ENCODE measurements at places on chromosomes 5 and 9.

DNA sequence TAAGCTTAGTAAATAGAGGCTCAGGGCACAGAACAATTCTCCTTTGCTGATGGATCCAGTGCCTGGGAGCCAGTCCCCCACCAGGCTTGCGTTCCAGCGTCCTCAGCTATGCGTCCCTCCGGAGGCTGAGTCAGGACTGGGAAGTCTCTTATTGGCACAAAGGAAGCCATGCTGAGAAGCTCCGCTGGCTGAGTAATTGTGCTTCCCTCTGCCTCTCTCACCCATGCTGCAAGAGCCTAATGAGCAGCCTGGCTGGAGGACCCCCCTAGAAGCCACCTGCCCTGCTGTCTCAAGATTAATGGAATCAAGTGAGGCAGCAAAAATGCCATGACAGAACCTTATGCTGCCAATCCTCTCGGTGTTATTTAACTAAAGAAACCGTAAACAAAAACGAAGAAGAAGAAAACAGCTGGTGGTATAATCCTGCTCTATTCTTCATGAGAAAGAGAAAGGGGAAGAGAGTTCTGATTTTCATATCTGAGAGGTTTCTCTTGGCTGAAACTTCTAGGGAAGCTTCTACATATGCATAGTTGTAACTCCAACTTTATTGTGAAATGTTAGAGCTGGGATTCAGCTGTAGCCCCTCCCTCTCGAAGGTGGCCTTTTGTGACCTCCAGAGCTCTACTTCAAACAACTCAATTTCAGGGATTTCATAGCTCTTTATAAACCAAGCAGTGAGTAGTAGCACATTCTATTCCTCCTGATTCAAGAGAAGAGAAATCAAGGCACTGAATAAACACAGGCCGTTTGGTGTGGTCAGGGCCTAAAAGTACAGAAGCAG is 185.4 kb upstream of the SEMA6A start:
- peak; percentile 85 for DNase-seq

DNA sequence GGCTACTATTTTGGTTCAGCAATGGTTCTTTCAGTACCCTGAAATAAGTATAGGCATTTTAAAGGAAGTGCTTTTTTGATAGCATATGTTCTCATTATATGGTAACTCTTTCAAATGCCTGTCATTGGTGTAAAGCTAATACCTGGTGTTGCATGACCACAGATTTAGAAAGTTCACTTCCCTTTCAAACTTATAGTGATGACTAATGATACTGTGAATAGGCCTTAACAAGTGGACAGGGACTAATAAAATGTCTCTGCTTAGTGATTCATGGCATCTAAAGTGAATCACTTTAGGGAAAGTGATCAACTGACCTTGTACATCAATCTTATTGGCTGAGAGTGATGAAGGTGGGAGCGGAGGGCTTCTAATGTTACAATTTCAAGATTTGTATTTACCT is 21.6 kb downstream of the MRPL22 start:
- peak; percentile 11 for DNase-seq

DNA sequence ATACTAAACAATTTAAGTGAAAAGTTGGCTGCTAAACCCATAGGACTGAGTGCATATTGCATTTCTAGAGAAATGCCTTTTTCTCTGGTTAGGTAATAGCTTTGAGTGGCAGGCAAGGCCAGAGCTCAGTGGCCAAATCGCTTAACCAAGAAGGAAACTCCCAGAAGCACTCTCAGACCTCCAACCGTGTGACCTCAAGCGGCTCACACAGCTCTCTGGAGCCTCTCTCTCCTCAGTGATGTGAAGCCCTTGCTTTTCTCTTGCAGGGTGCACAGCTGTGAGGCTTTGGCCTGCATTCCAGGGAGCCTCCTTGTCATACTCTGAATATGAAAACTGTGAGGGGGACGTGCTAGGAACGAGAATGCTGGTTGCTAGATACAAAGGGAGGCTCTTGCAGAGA is 106.7 kb downstream of the INSYN2B start:
- peak; percentile 88 for DNase-seq

DNA sequence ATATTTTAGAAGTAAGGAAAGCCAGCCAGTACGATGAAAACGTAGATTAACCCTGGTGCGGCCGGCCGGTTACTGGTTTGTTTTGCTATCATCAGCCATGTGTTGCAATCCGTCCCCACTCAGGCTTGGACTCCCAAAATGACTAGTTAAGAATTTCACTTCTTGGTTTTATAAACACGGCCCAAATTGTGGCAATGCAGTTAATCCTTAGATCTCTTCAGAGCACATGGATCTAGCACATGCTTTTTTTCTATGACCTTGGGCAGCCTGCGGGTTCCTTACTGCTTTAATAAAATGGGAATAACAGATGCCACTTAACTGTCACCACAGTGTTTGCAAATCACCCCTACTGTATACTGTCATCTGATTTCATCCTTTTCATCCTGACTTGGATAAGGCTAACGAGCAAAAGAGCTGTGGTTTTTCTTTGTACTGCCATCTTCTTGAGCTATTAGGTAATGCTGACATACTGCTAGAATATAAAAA is 1.5 kb downstream of the NDFIP1 start:
- peak; percentile 25 for DNase-seq

DNA sequence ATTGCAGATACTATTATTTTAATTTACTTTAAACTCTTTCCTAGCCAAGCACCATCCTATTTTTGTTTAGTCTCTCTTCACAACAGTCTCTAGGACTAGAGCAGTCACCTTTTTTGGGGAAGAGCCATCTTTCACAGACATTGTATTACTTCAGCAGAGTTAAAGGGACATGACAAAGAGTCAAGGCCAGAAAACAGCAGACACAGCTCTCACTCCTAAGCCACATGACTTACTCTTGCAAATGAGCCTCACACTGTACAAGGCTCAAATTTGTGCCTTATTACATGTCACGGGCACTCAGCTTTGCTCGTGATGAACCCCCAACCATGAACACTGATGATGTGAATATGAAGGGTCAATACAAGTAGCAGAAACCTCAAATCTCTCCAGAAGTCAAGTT is 104.3 kb downstream of the ZNF608 start:
- no peak for DNase-seq

DNA sequence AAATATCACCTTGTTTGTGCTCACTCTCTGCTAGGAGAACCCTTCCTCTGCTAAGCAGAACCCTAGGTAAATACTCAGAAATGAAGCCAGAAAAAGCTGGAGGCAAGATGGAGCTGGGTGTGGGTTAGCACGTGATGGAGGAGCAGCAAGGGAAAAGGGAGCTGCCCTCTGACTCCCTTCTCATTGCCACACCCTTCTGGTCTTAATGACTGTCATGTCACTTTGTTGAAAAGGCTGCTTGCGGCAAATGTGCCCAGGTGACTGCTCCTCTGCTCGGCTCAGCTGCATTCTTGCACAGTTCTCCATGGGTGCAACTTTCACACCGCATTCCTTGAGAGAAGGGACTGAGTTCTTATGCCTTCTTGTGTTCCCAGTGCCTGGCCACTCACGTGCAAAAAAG is 36.4 kb upstream of the TBC1D2 start:
- no peak for DNase-seq

DNA sequence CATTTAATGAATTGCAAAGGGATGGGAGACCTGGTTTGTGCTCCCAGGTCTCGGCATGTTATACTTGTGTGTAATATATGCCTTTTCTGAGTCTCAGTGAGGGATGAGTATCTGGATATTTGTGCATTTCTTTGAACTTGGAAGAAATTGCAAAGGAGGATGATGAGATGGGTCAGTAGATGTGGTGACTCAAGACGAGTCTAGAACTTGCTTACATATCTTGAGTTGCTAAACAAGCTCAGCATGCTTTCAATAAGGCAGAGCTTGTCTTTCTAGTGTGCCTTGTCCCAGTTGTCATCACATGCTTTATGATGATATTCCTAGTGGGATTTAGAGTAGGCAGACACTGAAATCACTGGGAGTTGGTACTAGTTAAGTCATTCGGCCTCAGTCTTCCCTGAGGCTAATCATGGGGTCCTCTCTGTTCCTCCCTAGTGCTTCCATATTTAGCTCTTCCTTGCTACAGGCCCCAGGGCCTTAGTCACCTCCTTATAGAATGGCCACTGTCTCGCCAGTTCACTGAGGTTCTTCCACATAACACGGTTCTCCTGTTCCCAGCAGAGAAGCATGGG is 222.3 kb downstream of the ARRDC3 start:
- no peak for DNase-seq
